Cardiac muscle cell (in vitro differentiated cells and primary cell): ENCODE measurements at places on chromosomes 2 and 18.

DNA sequence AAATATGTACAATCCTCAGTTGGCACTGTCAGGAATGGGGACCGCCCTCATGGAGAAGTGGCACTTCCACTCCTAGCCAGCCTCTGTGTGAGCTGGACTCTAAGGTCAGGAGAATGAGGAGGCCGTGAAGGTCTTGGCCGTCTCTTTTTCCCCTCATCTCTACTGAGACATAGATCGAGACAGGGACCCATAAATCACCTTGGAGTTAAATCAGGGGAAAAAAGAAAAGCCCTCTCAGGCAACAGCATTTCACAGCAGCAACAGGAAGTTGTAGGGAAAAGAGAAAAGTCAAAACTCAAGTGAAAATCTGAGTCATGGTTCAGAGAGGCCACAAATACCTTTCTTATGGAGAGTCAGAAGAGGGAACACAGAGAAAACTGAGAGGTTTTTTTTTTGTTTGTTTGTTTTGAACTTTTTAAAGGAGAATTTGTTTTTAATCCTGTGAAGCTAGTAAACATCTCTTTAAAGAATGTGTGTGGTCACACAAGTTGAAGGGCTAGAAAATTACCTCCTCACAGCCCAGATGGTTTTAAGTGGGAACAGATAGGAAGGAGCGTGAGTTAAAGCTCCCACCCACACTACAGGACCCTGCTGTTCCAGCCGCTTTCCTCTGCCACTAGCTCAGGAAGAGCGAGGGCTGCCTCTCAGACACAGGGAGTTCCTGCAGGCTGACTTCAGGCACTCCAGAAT lies 30.6 kb upstream of the CYP1B1 start:
- DNase-seq: peak; percentile 73

DNA sequence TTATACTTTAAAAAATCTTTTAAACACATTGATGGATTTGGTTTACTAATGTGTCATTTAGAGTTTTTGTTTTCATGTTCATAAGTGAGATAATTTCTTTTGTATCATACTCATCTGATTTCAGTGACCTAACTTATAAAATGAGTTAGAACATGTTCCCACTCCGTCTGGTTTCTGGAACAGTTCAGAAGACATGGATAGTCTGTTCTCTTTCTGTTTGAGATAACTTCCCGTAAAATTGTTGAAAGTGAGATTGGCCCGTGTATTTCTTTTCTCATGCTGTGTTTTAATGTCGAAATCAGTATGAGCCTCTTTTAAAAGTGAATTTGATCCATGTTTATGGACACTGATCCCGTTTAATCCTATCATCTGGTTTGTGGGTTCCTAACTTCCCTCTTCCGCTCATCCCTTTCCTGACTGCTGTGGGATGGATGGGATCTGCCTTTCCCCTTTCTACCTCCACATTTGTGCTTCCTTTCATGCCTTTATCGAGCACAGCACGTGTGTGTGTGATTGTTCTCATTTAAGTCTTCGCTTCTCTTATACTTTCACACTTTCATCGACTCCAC lies 78.9 kb downstream of the COPS8 start:
- DNase-seq: no peak

GRCh38 chr2:174971868-174972781 lies 33.1 kb downstream of the CHN1 start:
- DNase-seq: peak; percentile 67

GRCh38 chr18:48698707-48699106 lies 159.9 kb downstream of the CTIF start:
- no peak for DNase-seq

GRCh38 chr2:56348392-56349210 lies 164.8 kb downstream of the CCDC85A start:
- DNase-seq: no peak
